ENCODE measurements at places on chromosomes 1 and 21. TPM values are rescaled to one million over a fixed set of nuclear protein-coding genes. Genes with fewer than 3 reads are reported as not detected.
A peak's percentile ranks its signal among the peaks of the same experiment; 100 is the strongest.

GPR52 gene
- polyA plus RNA-seq = 0.08 TPM

NTRK1 gene
- 0.65 TPM for polyA plus RNA-seq

PRAMEF6 gene
- polyA plus RNA-seq = not detected

OR10J1 gene
- not detected for polyA plus RNA-seq

OR2L8 gene
- not detected for polyA plus RNA-seq

RGS1 gene
- 0.06 TPM for polyA plus RNA-seq

EXTL1 gene
- 1.1 TPM for polyA plus RNA-seq

LENEP gene
- polyA plus RNA-seq = not detected

HES5 gene
- 0.13 TPM for polyA plus RNA-seq

GJA4 gene
- polyA plus RNA-seq = 11.6 TPM

CD84 gene
- 0.04 TPM for polyA plus RNA-seq

RIPPLY3 gene
- not detected for polyA plus RNA-seq

DNA sequence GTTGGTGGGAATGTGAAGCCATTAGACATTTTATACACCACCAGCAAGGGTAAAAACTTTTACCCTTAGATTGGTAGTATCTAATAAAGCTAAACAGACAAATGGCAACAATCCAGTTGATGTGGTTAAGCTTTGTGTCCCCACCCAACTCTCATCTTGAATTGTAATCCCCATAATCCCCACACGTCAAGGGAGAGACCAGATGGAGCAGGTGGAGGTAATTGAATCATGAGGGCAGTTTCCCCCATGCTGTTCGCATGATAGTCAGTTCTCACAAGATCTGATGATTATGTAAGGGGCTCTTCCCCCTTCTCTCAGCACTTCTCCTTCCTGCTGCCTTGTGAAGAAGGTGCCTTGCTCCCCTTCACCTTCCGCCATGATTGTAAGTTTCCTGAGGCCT is 602.3 kb downstream of the NUF2 start:
- DNase-seq = no peak

DNA sequence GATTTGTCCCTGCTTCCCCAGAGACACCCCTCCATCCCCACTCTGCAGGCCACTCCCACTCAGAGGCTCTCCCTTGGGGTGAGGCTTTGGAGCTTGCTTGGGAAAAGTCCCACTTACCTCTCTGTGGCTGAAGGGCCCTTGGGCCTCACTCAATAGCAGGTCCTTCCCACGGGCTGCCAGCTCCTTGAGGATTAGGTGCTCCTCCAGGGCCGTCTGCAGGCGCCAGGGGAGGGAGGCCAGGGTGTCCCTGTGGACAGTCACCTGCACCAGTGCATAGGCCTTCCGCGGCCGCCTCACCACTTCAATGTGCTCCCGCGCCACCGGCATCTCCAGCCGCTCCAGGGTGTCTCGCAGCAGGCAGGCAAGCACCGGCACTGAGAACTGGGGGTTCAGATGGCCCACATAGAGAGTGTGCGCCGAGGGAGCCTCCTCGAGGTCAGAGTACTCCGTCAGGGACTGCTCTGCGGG is 1.4 kb downstream of the SLFNL1 start:
- DNase-seq = no peak

GRCh38 chr1:53372501-53372951 is 44.7 kb upstream of the LRP8 start:
- DNase-seq = no peak

DNA sequence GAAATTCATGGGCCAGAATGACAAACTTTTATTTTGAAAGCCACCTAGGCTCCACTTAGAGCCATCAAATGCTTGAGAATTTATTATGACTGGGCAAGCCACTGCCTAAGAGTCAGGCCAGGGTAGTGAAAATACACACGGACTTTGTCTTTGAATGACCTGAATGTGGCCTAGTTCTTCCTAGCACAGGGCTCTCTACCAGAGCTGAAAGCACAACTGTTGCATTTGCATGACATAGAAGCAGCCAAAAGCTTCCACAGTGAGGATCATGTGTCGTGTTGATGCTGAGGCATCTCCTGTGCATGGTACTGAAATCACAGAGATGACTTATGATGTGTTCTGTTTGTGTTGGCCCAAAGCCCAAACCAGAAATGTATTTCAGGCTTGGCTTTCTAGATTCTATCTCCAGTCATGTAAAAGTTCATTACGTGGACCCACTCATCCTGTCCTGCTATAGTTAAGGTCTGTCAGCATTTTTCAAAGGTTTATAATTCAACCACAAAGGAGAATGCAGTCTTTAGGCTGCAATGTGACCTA is 164.0 kb upstream of the UBE2U start:
- peak; percentile 62 for DNase-seq

DNA sequence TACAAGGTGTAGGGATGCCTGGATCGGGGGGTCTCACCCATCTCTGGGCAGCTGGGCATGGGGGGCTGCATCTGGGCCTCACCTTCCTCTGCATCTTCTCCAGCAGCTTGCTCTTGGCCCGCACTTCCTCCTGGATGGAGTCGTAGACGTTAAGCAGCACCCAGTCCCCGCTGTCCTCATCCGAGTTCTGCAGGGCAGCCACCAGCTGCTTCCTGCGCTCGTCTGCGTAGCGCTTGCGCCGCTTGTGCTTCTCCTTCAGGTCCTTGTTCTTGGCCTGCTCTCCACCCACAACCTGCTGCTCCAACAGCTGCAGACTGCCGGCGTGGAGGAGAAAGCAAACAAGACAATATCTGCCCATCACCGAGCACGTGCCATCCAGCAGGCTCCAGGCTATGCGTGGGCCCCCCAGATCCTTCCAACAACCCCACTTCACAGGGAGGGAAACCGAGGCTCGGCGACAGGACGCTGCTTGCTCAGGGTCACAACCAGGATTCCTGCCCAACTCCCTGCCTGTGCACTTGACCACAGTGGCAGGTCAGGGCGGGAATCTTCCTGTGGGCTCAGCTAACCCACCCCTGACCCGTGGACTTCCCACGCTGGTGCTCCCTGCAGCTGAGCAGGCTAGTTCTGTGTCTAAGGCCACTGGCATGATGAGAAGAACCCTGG is 21.5 kb upstream of the DDOST start:
- no peak for DNase-seq

GRCh38 chr1:56414728-56415224 is 164.6 kb downstream of the PLPP3 start:
- DNase-seq = no peak

GRCh38 chr1:228035844-228036243 is 29.0 kb downstream of the WNT3A start:
- DNase-seq = peak; percentile 15

DNA sequence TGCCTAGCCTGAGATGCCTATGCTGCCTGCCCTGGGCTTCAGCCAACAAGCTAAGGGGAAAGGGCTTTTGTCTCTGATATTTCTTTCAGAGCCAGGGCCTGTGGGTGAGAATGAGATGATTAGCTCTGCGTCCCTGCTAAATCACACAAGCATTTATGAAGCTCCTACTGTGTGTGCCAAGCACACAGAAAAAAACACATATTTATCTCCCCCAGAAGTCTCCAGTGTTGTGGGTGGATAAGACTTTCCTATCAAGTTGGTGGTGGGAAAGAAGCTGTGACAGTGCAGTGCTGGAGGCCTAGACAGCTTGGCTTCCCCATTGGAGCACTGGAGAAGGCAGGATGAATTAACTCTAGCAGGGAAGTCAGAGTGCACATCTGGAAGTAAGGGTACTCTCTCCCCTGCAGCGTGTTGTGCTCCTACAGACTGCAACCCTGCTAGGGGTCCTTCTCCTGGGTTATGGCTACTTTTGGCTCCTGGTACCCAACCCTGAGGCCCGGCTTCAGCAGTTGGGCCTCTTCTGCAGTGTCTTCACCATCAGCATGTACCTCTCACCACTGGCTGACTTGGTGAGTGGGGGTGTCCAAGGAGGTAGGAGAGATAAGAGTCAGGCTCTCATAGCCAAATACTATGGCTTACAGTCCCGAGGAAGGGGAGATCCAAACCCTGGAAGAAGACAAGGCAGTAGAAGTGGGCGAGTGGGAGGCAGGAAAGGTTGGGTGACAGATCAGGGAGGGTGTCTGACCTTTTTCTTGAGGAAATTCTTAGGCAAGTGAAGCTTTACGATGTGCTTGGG is 1.7 kb downstream of the SLC50A1 start:
- no peak for DNase-seq

DNA sequence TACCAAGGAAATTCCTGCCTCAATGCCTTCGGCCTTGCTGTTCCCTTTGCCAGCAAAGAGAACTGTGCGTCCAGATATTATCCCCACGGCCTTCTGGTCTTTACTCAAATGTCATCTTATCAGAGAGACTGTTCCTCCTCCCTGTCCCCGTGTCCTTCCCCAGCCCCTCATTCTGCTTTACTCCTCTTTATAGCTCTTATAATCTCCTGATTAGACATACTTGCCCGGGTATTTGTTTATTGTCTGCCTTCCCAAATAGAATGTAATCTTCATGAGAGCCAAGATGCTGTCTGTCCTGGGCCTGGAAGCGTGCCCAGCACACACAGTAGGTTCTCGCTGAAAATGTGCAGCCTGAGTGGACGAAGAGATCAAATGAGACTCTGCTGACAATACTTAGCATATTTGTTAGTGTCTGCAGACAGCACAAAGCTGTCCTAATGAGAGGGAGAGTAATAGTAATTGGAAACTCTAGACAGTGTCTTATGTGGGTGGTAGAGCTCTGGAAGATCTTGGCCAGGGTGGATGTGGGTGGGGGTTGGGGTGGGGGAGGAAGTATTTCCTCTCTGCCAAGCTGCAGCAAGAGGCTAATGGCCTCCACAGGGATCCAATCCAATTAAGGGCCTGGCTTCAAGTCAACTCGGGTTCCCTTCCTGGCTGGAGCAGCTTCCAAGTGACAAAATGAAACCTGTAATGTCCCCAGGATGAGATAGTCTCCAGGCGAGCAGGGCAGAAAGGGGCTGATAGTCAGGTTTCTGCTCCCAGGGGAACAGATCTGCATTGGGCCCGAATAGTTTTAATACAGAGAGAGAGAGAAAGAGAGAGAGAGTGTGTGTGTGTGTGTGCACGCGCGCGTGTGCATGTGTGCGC is 9.5 kb upstream of the CLIC4 start:
- DNase-seq = no peak

DNA sequence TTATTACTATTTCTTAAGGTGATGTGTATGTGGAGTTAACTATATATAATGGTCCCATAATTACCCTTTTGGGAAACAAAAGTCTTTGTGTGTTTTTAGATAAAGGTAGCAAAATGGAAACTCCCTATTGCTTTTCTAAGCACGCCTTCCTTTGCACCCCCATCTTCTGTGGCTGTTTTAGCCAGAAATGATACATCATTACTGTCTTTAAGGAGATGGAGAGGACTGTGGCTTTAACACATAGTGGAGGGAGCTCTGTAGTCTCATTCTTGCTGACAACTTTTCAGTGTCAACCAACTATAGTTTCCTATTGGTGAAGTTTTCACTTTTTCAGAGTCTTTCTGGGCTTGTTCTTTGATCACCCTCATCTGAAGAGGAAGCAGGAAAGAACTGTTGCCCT is 1.0 kb downstream of the APOBEC4 start:
- no peak for DNase-seq

DNA sequence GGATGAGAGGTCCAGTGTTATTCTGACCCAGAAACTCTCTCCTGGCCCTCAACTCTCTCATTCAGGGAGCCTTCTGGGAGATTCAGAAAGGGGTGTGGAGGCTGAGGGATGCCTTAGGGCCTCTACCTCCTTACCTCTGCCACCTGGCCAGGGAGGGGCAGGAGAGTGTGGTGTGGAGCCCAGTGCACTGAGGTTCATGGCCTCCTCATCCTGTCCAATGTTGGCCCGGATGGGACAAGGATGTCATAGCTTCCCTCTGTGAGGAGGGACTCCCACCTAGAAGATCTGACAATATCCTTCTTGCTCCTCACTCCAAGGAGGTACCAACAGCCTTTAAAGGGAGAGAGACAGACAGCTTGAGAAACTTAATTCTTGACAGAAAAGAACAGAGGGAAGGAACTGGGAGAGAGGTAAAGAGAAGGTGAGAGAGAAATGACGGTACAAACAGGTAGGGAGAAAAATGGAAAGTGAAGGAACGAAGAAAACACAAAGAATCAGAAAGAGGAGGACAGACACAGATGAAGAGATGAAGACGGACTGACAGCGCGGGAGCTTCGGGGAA is 779 bp downstream of the BEND5 start:
- no peak for DNase-seq

- no peak for DNase-seq
Measured at GRCh38 chr1:109269212-109269980, 13.5 kb downstream of the PSRC1 start.

GRCh38 chr1:227915564-227916553 is 31.9 kb downstream of the WNT9A start:
- peak; percentile 33 for DNase-seq

DNA sequence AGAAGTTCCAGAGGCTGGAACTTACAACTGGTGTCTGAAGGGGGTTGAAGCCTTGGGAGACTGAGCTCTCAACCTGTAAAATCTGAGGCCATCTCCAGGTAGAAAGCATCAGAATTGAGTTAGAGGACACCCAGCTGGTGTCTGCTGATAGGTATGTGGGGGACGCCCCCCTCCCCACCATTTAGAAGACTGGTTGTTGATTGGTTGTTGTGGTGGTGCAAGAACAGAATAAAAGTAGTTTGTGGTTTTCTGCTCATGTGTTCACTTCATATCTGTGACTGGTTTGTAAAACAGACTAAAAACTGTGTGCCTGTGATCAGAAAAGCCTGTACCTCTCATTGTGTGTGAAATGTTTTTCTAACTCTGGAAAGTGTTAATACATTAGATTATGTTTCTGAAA is 33.2 kb upstream of the PDE4B start:
- no peak for DNase-seq

DNA sequence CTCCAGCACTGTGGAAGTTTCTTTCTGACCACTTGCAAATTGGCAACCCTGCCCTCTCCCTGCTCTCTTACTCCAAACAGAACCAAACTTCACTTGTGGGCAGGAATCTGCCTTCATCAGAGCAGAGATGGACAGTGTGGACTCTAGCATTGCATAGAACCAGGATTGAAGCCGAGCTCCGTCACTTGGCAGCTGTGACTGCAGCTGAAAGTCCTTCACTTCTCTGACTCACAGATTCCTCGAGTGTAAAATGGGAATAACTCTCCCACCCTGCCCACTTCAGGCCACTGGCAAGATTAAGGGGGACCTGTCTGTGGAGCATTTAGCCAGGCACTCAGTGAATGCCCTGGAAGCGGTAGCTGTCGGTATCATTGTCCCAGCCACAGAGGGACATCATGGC is 75.7 kb upstream of the ZBTB40 start:
- DNase-seq = no peak

- no peak for DNase-seq
Measured at GRCh38 chr1:207965392-207966387, 54.8 kb upstream of the CD34 start.

DNA sequence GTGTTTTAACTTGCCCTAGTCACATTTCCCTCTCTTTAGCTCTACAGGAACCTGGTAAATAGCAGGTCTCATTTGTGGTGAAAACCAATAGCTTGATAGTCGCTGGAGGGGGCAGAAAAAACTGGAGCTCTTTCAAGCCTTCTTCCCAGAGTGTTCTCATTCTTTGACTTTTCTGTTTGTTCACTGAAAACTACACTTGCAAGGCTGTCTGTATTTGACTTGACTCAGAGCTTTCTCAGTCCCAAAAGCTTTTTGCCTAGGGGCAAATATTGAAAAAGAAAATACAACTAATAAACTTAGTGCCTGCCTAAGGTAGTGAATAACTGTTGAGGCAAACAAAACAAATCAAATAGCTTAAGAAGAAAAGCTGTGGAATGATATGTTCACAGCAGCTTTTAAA is 217.1 kb upstream of the CHRM3 start:
- DNase-seq = no peak

All from psoas muscle (tissue), 8 donors.